NCI-H446 treated with DMSO at 0.1 percent for 48 hours (cell line): ENCODE measurements at places on chromosomes 1 and 21.
A peak's percentile ranks its signal among the peaks of the same experiment; 100 is the strongest.

DNA sequence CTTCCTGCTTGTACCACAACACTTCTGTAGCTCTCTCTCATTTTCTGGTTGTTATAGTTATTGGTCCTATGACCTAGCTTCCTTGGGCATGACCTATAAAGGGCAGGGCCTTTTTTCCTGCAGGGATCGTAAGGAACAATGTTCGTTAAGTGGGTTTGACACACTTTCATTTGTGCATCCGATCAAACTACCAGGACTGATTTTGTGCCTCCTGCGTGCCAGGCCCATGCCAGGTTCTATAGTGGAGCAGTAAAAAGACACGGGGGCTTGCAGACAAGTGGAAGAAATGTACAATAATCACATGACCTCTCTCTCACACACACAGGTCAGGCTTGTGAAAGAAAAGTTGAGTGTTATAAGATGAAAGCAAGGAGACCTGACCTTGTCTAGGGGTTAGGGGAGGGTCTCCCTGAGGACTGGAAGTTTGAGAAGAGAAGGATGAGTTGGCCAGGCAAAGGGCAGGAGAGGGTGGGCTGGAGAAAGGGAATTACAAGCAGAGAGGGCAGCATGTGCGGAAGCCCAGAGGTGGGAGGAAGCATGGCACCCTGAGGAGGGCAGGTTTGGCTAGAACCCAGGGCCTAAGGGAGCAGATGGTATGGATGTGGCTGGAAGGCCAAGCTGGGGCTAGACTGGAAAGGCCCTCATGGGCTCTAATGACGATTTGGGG, 145.4 kb downstream of the GRIK3 start:
- no peak for DNase-seq

DNA sequence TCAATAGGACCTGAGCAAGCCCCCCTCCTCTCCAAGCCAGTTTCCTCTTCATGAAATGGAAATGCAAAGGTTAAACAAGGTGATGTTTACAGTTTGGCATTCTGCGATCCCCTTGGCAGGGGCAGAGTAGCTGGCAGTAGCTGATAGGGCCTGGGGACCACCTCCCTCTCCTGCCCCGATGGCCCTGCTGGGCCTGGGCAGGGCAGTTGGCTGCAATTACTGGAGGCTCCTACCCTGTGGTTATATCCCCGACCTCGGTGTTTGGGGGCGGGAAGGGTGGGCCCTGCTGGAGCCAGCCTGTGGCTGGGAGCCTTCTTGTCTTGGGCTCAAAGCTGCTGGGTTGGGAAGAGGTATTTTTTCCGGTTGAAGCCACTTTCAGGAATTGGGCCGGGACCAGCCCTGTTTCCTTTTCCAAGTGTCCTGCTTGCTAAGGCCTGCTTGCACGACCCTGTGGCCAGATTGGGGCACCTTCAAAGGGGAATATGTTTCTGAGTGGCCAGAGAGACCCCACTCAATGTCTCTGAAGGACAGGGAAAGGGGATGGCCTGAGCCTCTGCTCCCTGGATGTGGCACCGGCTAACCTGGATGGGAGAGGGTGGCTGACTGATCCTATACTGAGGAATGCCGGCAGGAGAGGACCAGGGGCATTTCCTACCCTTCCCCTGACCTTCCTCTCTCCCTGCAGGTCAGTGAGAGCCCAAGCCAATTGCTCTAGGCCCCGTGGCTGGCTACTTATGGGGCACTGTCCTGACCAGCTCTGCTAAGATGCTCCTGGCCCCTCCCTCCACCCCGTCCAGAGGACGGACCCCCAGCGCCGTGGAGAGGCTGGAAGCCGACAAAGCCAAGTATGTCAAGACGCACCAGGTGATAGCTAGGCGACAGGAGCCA, 1.9 kb downstream of the FAM110D start:
- DNase-seq = no peak

- DNase-seq = no peak
Measured at GRCh38 chr1:205582471-205583291, 49.1 kb downstream of the ELK4 start.

GRCh38 chr1:114339379-114339778, 171.6 kb downstream of the TRIM33 start:
- no peak for DNase-seq

DNA sequence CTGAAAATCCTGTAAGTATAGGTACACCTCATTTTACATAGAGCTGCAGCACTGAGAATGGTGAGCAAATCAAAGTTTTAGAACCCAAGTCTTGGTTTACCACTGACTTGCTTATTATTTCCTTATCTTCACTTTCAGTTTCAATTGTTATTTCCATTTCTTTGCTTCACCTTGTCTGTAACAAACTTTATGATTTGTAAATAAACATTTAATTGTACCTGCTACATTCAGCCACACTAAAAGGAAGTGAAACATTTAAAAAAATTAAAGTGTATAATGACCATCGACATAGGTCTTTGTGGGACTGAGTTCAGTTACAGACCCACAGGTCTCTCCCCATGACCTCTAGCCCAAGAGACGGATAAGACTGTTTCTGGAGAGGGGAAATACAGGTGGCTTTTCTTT, 34.4 kb downstream of the LGR6 start:
- no peak for DNase-seq

DNA sequence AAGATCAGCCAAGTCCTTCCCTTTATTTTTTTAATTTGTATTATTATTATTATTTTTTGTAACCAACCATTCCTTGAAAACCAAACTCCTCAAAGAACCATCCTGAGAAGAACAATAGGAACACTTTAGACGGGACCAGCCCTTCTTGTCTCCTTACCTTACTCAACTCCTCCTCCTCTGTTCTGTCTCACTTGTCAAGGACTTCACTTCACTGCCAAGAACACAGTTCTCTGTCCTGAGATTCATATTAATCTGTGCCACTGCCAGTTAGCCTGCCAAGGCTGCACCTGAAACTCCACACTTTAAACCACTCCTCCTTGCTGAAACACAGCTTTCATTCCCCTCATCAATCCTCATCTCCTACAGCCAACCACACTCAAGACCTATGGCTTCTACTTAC, 73.8 kb upstream of the ATP1A1 start:
- DNase-seq = no peak

DNA sequence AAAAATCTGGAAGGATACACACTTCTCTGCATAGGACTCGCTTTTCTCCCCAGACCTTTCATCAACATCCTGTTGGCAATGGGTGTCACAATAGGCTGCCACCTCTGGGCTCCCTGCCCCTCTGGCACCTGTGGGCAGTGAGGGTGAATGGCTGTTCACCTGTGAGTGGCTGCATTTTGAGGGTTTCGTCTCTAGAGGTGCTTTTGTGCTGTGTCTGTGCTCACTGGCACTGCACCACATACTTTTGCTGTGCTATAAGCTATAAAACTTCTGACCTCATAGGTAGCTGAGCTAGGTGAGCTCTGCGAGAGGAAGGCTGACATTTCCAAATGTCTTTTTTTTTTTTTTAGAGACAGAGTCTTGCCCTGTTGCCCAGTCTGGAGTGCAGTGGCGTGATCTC, 35.9 kb downstream of the SLC30A1 start:
- DNase-seq = no peak

DNA sequence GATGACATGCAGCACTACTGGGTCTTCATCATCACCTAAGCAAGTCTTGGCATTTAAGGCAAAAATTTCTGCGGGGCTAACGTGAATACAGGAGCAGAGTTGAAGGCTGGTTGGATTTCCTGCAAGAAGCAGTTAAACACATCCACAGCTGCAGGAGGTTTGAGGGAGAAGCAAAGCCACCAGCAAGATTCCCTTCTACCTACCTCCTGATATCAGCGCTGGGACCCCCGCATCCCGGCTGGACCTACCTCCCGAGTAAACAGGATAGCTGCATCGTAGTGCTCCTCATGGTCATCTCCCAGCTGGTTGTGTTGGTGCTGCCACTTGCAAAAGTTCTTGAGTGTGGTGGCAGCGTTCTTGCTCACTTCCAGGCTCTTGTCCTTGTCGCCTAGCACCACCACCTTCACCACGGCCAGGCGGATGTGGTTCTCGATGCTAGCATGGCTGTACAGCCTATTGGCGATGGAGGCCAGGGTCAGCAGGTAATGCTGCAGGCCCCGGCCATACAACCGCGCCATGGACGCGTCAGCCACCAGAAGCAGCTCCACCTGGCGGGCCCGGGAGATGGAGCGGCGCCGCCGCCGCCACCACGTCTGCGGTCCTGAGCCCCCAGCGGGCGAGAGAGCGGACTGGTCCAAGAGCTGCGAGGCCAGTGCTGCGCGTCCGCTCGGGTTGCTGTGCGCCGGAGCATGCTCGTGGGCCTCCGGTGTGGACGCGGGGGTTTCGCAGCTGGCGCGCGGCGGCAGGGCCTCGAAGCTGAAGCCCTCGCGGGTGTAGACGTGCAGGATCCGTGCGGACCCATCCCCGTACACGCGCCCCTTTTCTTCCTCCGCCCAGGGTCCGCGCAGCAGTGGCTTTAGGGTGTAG, 1.6 kb downstream of the ADAMTS5 start:
- no peak for DNase-seq

DNA sequence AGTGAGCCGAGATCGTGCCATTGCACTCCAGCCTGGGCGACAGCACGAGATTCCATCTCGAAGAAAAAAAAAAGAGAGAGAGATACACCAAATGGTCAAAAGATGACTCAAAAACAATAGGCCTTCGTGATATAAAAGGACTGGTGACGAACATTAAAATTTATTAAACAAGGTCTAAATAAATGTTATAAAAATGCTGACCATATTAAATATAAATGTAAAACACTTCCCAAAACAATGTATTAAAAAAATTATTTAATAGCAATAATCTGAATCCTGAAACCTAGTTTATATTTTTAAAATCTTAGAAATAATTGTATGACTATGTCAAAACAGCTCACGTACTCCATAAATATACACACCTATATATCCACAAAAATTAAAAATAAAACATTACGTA, 247.6 kb downstream of the SETD4 start:
- no peak for DNase-seq

DNA sequence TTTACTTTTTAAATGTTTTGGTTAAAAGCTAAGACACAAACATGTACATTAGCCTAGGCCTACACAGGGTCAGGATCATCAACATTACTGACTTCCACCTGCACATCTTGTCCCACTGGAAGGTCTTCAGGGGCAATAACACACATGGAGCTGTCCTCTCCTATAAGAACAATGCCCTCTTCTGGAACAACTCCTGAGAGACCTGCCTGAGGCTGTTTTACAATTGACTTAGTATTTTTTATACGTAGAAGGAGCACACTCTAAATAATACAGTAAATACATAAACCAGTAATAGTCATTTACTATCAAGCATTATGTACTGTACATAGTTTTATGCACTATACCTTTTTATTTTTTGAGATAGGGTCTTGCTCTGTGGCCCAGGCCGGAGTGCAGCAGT, 14.1 kb upstream of the MOB3C start:
- no peak for DNase-seq

DNA sequence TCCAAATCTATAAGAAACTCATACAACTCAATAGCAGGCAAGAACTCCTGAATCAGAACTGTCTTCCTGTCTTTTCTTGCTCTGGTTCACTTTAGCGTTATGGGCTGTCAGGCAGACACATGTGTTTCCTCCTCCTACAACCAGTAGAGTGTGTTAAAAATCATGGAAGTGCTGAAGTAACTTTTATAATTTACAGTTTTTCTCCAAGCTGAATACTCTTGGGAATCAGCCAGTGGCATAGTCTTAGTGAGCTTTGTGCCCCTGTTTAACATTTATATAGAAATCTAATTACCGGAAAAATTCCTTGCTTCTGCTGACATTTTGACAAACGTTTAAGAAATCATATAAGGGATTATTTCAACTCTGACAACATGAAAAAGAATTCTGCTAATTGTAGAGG, 113.1 kb upstream of the RGS18 start:
- DNase-seq = no peak

- DNase-seq = no peak
Measured at GRCh38 chr1:94529416-94529815, 12.1 kb downstream of the F3 start.

DNA sequence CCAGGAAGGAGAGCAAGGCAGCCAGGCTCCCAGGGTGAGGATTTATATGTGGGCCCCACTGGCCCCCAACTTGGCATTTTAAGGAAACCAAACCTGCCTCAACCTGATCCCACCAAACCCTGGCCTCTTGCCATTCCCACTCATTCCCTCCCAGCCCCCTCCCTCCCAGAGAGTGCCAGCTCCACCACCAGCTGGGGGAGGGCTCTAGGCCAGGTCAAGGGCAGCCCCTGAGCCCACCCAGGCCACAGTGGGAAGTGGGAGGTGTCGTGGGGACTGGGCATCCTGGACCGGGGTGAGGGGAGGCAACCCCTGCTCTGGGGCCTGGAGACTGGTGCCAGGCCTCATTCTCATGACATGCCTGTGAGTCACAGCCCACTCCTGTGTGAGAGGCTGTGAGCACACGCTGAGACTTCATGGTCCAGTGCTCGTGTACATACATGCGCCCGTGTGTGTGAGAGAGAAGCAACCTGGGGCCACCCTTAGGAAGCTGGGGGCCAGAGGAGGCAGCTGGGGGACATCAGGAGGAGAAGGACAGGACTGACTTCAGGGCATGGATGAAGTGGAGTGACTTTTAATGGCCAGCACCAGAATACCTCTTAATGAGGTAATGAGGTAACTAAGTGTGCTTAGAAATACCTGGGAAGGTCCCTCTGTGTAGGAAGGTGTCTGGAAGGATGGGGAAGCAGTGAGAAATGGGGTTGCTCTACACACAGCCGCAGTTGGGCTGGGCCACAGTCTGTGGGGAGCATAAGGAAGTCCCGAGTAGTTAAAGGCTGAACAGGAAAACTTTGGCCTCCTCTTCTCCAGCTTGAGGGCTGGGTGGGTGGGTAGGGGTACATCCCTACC, at the start of gene S100A2:
S100A2 (minus strand) TSS at position 316 of the 846 bp plus-strand sequence. CDS start 1,967 bp downstream, outside the sequence.
- DNase-seq = peak; percentile 93

- DNase-seq = no peak
Measured at GRCh38 chr1:19872190-19872589, 10.0 kb upstream of the OTUD3 start.

DNA sequence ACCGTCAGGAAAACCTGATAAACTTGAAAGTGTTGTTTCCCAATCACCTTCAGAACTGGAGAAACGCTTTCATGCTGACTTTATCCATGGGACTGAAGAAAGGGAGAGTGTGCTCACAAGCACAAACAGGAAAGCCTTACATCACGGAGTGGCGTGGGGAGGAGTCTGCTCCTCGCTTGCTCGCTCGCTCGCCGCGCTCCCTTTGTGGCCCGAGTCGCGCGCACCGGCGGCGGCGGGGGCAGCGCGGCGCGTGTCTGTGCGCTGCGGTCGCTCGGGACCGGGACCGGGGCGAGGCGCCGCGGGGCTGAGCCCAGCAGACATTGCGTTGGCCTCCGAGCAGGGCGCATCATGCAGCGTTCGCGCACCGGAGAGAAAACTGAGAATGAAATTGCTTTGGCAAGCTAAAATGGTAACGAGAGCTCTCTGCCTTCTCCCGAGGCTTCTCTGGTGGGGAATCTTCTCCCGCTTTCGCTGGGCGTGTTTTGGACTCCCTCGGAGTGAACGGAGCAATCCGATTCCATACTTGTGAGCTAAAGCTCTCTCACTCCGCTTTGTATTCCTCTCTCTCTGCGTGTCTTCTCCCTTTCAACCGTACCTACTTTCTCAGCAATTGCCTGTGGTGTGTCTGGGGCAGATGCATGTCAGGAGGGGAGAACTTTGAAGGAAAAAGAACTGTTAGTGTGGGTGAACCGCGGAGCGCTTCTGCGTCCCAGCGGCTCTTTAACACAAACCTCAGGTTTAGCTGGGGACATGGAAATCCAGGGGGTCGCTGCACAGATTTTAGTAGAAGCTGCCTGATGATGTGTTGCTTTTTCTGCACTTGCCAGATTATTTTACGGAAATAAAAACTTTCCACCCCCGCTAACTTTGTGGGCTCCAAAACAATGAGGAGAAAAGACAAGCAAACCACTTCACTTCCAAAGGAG, at the start of gene RGL1:
RGL1 (plus strand) TSS at position 205 of the 926 bp plus-strand sequence; CDS start at position 383, 178 bp downstream.
- peak; percentile 64 for DNase-seq

GRCh38 chr1:22362626-22363402, 88.8 kb upstream of the ZBTB40 start:
- DNase-seq = no peak
